ENCODE measurements at places on chromosomes 6 and 20. TPM values are rescaled to one million over a fixed set of nuclear protein-coding genes. Genes with fewer than 3 reads are reported as not detected.

DNA sequence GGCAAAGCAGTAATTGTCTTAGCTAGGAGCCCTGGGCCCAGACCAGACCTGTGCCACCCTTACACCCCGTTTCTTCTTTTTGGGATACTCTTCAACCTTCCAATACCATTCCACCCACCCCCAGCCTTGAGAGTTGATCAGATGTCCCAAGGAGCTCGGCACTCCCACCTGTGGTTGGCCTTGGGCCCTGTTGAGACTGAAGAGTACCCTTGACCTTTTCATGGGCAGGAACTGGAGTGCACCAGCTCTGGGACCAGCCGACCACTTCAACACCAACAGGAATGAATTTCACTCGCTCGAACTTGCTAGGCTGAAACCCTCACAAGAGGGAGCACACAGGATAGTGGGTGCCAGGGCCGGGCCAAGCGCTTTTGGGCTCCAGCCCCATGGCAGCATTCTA is 273.6 kb downstream of the PHACTR1 start:
- no peak for DNase-seq

The KHDC1 gene
- polyA plus RNA-seq = 5.9 TPM

DNA sequence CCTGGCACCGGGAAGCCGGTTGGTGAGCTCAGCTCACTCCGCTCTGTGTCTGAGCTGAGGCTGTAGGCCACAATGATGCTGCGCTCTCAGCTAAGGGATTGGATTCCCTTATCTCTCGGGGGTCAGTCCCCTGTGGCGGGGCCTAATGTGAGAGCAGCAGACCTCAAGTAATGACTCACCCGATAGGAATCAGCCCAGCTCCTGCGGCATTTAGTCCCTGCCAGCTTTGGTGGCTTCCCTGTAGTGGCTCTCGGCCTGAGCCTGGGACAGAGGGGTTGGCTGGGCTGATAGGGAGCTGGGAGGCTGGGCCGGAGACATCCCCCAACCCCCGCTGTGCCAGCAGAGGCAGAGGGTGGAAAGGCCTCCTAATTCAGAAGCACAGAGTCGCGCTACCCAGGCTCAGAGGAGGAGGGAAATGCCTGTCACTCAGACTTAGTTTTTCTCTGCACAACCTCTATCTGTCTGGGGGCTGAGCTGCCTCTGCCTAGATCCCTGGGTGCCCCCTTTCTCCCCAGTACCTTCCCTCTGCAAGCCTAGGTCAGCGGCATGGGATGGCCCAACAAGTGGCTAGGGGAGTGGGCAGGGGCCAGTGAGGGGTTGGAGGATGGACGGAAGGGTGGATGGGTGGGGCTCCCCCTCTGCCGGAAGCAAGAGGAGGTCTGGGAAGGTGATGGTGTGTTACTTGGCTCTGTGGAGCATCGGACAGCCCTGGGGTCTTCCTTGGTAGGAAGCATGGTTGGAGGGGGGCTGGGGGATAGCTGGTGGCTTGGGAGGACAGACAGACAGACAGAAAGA is 92.2 kb downstream of the CDH22 start:
- DNase-seq = no peak

The CDH4 gene
- polyA plus RNA-seq = 0.75 TPM
